ENCODE measurements at places on chromosomes 7 and 10.

DNA sequence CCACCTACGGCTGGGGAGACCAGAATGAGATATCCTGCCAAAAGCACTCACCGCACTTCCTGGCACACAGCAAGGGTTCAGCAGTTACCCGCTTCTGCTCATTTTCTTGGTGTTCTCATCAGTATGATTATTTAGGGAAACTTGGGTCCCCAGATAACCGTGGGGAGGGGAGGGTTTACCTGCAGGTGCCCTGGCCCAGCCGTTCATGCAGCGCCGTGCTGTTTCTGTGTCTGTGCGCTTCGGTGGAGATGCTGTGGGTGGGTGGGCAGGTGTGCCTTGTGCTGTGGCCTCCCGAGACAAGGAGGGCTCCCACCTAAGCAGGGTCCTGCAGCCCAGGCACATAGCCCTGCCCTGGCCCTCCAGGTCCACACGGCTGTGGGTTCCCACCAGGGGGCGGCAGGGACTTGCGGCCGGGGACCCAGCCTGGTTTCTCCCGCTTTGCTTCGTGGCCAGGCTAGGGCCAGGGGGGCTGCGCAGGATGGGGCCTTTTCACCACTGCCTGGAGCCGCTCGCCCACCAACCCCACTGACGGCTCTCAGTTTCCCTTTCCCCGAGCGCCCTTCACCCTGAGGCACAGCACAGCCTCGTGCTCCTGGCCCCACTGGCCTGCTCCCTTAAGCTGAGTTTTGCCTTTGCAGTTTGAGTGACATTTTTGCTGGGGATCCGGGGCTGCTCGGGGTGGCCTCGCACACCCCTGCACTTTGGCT is 78.5 kb downstream of the LHPP start:
- DNase-seq: peak; percentile 19

- peak; percentile 80 for DNase-seq
Measured at GRCh38 chr7:31948029-31948428, 122.2 kb downstream of the PDE1C start.

DNA sequence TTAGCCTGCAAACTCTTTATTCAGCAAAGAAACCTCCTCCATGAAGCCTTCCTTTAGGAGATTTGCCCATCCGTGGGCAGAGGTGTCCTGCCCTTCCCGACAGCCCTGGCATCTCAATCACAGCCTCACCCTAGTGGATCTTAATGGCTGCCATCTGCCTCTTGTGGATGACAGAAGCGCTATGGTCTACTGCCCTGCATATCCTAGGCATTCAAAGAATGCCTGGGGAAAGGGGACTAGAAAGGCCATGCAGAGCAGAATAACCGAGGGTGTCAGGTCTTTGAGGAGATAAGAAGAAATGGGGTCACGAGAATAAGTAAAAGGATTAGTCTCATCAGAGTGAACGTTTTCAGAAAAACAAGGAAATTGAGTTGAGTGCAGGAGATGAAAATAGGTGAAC is 57.7 kb upstream of the SPOCK2 start:
- DNase-seq: no peak

GRCh38 chr7:129134356-129134987 is 10.0 kb upstream of the TSPAN33 start:
- DNase-seq: no peak

GRCh38 chr10:128030498-128031072 is 95.6 kb downstream of the MKI67 start:
- no peak for DNase-seq
